Glutamatergic neuron (in vitro differentiated cells): ENCODE measurements at places on chromosomes 11 and 22.

DNA sequence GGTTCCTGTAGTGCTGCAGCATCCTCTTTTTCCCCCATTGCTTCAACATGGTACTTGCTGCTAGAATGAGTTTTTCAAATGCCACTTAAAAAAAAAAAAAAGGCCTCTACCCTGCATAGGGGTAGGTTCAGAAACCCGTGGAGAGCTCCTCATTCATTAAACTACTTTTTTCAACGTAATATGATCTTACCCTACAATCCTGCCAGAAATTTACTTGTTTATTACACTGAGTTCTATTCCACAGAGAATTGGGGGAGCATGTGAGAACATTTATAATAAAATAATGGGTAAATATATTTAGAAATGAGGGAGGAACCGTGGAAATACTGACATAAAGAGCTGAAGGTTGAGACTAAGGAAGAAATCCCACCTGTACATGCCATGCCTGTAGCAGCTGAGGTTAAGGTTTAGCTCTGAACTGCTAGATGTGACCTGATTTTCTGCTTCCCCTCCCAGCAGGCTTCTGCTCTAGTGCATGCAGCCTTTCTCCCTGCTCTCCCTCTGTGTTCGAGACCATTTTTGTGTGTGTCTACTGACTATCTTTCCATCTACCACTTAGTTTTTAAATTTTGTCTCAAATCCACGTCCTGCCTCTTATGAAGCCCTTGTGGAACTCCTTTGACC, 225.7 kb downstream of the DDX10 start:
- DNase-seq: no peak

DNA sequence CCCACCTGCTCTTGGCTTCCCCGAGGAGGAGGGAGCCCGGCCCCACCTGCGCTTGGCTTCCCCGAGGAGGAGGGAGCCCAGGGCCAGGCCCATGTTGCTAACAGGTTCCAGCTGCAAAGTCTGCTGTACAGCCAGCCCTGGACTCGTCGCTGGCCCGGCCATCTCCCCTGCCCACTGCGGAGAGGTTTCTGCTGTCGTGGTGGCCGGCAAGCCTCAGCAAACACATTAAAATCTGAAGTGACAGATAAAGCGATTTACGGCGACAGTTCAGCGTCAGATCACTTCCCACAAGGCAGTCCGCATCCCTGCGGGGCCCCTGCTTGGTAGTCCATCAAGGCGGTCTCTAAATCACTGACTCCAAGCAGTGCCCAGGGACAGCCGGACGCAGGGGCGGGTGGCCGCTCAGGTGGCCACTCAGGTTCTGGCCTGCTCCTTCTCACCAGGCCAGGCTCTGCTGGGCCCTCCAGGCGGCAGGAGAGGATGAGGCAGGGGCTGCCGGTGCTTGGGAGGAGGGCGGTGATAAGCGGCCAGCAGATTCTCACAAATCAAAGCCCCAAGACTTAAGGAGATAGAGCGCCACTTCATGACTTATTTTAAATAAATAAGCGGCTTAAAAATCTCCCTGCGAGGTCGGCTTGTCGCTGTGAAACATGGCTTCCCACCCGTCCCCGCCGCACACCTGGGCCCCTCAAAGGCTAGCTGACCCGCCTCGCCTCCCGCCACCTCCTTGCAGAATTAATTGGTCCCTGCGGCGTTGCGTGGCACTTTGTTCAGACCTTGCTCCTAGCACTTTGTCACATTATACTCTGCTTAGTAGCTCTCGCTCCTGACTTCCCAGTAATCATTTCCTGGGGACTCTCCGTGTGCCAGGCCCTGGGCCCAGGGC, 21.1 kb downstream of the MACROD1 start:
- no peak for DNase-seq

DNA sequence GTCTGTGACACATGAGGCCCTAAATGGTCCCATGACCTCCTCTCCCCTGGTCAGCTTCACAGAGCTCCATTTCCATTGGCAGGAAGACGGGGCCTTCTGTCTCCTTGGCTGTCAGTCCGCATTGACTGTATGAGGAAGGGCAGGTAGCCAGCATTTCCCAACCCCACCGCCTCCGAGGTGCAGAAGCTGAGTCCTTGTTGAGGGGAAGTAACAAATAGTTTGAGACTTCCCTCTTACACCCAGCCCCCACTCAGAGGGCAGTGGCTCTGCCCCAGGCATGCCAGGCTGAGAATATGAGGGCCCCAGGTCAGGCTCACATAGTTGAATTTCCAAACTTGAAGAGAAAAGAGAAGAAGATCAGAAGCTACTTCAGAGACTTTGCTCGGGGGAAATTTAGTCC, 611.1 kb downstream of the BRD1 start:
- DNase-seq: no peak

GRCh38 chr11:130211781-130212401, 52.3 kb downstream of the ST14 start:
- DNase-seq: no peak

DNA sequence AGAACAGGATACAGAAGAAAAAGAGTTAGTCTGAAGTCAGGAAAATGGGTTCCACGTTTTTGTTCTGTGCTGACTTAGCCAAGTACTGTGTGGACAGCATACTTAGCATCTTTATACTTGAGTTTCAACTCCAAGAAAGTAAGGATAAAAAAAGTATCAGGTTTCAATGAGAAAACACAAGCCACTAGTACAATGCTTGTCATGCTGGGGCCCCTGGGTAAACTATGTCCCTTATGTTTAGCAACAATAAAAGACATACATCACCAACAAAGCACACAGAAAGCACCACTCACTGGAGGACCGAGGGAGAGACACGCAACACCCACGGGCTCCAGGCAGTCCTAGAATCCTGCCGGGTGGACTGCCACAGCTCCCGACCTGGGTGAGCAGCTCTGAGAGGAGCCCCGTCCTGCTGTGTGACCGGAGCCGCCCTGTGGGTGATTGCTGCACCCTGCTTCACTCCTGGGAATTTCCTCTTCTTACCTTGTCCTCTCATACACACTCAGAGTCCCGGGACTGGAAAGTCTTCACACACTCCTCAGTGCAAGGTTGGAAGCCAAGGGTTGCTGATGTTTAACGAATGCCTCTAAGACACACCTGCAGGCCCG, 890.5 kb downstream of the BRD1 start:
- no peak for DNase-seq

GRCh38 chr11:18802381-18803257, 11.0 kb upstream of the PTPN5 start:
- peak; percentile 39 for DNase-seq

DNA sequence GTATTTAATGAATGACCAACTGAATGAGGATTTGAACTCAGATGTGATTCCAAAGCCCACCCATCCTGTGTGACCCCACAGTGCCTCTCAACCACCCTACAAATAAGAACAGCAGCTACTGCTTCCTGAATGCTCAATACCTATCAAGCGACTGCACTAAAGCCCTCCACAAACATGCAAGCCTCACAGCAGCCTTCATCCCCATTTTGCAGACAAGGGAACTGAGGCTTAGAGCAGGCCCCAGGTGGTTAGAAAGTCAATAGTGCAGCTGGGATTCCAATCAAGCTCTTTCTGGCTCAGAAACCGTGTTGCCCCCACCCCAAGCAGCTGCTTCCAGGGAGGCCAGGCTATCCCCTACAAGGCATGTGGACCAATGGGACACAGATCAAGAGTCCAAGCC, 57.2 kb downstream of the SMCO4 start:
- no peak for DNase-seq

GRCh38 chr22:40415531-40416266, 45.3 kb downstream of the SGSM3 start:
- DNase-seq: no peak

GRCh38 chr11:58912124-58912523, 27.2 kb upstream of the GLYATL1 start:
- DNase-seq: no peak

- no peak for DNase-seq
Observed at GRCh38 chr22:20952544-20953341, 14.3 kb upstream of the AIFM3 start.

DNA sequence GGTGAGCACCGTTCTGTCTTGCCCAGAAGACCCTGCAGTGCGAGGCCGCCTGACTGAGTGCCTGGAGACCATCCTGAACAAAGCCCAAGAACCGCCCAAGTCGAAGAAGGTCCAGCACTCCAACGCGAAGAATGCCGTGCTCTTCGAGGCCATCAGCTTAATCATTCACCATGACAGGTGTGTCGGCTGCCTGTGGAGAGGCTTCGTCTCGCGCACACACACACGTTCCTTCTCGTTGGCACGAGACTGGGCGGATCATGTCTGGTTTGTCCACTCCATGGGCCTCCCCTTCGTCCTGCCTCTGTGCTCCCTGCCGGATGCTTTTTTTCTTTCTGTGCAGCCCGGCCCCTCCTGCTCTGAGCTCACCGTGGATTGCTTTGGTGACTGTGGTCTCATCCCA, 51.1 kb downstream of the MUC6 start:
- DNase-seq: no peak

DNA sequence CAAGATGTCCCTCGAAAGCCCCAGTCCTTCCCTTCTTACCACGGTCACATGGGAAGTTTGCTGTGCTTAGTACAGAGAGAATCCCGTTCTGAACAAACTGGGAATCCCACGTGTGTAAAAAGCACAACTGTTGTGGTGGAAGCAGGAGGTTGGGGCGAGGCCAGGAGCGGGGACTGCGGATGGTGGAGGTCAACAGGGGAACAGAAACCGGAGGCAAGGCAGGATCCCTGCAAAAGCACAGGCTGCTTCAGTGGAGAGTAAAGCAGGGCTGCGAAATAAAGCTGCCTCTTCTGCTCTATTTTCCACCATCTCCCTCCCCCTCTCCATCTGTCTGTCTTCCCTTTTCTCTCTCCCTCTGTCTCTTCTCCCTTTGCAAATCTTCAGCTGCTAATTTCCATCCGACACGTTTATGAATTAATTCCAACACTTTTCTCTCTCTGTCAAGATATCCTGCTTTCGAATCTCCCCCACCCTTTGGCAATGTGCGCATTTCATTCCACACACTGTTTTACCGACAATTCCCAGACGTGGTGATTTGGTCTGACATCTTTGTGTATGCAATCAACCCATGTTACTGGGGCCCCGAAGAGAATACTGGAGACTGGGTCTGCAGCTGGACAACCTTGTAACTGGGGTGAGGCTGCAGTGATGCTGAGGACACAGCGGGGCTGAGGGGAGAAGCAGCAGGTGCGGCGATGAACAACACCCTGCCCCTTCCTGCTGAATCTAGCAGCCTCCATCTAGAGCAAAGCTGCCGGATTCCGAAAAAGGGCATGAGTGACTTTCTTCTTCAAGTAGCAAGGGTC, 571.8 kb downstream of the OPCML start:
- no peak for DNase-seq

DNA sequence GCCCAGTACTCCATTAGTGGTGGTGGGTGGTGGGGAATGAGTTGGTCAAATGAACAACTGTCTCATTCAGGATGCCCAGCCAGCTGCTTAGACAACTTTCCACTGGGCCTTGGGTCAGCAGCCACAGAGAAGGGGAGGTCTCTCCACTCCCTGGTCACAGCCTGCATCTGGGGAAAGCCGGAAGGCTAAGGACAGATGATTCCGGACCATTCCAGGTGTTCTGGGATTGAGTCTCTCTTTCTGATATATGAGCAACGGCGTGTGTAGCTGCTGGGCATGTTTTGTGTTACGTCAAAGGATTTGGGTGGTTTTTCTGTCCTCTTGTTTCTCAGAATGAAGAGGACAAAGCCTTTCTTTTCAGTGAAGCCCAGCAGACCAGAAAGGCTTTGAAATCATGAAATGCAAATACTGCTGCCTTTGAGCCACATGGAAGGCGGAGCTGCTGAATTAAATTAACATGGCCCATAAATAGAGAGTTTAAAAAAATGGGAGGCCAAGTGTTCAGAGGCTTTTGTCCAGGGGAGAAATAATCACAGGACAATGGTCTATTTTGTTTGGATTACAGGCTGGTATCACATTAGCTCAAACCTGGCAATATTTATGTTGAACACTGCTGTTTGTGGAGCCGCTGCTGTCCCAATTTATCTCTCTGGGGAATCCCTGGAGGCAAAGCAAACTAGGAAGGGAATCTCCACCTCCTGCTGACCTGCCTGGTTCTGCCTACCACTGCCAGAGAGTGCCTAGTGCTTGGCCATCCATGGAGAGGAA, 234.4 kb upstream of the E2F8 start:
- DNase-seq: no peak

DNA sequence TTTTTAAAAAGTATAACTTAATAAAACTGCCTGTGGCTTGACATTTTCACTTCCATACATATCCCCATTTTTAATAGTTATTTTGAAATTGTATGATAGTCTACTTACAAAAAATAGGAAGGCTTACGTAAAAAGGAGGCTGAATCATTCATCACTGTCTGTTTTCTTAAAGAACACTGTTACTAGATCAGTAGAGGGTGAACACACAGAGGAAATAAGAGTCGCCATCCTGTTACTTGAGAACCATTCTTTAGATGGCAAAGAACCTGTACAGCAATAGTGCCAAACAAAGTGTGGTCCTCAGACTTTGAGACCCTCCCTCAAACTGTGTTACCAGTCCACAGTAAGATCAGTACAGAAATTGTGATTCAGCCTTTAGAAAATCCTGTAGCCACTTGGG, 180.7 kb downstream of the PGR start:
- no peak for DNase-seq

DNA sequence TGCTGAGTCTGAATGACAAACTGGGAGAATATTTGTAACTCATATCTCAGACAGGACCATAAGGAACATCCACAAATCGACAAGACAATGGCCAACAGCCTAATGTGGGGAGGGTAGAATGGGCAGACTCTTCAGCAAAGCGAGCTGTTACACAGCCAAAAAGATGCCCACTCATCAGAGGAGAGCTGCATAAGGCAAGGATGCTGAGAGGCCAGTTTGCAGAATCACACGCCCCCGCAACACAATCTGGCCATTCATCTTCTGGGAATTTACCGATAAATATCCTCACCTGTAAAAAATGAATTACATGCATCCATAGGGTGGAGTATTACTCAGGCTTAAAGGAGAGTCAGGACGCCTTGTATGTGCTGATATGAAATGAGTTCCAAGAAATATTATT, 57.5 kb upstream of the SLC22A12 start:
- DNase-seq: no peak

GRCh38 chr22:25745341-25746011, 3.5 kb downstream of the MYO18B start:
- DNase-seq: no peak

DNA sequence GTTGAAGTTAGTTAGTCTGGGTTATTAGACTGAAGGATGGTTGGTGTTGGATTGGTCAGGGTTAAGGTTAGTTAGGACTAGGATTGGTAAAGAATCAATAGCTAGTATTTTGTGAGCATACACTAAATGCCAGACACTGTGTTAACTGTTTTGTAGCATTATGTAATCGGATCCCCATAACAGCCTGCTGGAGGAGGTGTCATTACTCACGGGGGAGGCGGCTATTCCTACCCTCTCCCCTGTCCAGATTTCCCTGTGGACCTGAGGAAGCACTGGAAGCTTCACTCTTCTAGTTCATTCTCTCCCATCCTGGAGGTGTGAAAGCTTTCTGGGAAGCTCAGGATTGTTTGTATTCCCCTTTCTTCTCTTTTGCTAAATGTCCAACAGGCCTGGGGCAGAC, 40.5 kb upstream of the KCNJ11 start:
- no peak for DNase-seq

- no peak for DNase-seq
Observed at GRCh38 chr11:27656806-27657483, 43.3 kb downstream of the BDNF start.
